Upper lobe of right lung (tissue), 1 donor: ENCODE measurements at places on chromosomes 5 and 9.

DNA sequence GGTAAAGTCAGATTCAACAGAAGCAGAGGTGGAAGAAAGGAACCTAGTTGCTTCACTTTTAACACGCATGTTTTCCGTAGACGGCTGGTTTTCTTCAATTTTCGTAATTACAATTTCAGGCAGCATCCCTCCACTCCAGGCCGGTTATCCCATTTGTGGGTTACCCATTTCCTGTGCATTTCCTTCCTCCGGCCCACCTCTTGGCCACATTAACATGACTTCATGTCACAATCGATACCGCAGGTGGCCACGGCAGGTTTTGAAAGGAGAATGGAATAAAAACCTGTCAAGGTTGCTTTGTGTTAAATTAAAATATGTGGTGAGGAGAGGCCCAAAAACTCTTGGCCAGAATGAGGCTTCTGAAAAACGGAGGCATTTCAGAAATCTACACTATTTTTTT is 130.2 kb downstream of the PCSK5 start:
- DNase-seq = no peak

GRCh38 chr5:126354012-126354857 is 69.0 kb upstream of the GRAMD2B start:
- no peak for DNase-seq

- DNase-seq = no peak
These were observed at the start of gene STPG3 for GRCh38 chr9:137251194-137251461. Gene STPG3, plus strand, starts transcription at chr9:137251286. Its CDS starts 1 bp downstream, at chr9:137251287.

DNA sequence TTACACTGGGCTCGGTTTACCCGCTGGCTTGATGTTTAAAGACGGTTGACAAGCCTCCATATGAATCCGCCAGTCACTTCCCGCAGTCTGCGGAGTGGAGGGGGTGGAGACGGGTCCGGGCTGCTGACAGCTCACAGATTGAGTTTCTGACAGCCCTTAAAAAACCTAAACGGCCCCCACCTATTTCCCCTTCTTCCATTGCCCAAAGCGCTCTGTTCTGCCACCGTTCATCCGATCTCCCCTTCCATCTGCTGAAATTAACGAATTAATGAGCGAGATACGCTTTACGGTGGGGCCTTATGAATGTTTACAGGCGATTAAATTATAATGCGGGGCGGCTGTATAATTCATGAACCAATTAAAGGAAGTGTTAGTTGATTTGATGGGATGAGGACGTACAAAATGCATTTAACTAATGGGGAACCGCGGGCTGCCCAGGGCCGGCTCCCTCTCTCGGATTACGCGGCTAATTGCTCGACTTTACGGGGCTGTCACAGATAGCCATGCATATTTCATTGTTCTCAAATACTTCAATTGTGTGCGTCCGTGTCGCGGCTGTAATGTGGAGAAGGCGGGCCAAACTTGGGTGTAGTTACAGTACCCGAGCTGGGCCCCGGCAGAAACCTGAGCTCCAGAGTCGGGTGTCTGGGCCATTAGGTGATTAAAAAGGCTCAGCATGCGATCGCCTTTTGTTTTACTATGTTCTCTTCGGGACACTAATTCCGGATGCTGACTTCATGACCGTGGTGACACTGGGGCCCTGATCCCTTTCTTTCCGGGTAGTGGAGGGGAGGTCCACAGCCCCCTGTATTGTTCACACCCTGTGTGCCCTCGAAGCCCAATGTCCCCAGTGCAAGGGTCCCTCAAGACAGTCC is 74.9 kb downstream of the GTF3C4 start:
- DNase-seq = peak; percentile 28

DNA sequence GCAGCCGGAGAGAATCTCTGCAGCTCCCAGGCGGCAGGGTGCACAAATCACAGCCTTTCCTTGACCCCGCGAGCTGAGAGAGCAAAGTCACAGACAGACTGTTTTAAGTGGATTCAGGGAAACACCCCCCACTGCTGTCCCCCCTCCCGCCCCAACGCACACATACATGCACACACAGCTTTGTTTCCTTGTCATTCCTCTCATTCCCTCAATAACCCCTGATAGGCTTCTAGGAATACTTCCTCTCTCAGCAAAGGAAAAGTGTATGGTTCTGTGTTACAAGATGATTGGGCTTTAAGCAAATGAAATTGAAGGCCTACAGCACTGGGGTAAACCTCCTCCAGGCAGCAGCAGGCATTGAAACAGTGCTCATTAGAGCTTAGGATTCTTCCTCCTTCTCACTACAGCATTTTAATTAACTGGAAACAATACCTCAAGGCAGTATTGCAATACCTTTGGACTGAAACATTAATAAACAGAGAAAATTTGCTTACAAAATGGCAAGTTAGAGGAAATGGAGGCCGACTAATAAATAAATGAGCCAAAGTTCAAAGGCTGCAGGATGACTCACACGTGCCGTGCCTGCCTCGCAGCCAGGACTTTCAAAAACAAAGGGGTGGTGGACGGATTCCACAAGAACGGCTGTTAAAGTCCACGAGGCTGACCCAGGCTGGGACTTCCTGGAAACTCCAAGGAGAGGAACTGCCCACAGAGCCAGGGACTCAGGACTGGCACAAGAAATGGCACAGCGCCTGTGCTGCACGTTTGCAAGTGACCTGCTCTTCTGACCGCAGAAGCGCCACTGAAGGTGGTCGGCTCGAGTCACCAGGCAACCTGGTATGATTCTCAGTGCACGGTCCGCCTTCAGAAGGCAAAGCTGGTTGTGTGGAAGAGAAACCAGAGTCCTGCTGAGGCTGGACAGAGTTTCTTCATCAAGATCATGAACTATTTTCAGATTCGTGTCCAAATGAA is 236.2 kb downstream of the SYK start:
- no peak for DNase-seq

GRCh38 chr5:41908374-41909079 is 4.4 kb downstream of the RIMOC1 start:
- DNase-seq = no peak

DNA sequence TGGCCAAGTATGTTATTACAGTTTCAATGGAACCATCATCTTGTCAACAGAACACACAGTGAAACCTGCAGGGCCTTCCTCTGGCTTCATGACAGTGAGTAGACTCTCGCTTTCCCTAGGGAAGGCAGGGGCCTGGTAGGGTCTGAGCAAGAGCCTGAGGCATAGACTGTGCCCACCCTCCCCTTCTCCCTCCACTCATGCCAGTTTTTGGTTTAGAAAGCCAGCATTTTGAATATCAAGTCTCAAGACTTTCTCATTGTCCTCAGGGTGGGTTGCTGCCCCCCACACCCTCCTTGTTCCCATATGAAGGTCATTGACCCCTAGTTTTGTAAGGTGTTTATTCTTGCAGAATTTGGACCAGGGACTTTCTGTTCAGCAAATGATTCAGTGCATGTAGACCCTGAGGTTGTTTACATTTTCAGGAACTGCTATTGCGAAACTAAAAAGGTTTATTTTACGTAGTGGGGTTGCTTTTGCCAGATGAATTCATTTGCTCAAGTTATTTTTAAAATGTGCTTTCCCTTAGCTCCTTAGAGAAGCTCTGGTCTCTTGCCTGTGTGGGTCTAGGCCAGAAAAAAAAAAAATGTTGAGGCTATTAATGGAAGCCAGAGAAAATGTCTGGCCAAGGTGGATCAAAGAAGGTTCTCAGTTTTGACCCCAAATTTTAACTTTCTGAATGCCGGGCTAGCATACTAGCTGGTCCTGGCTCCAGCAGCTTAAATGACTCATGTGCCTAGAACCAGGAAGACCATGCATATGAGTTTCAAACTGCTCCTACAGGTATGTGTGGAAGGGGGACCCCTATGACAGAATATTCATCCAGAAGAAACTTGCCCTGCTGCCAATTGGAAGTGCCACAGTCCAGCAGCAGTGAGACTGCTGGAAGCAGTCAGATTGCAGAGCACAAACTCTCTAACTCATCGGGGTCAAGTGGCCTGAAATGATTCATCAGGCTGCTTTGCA is 10.1 kb upstream of the MOB3B start:
- no peak for DNase-seq

DNA sequence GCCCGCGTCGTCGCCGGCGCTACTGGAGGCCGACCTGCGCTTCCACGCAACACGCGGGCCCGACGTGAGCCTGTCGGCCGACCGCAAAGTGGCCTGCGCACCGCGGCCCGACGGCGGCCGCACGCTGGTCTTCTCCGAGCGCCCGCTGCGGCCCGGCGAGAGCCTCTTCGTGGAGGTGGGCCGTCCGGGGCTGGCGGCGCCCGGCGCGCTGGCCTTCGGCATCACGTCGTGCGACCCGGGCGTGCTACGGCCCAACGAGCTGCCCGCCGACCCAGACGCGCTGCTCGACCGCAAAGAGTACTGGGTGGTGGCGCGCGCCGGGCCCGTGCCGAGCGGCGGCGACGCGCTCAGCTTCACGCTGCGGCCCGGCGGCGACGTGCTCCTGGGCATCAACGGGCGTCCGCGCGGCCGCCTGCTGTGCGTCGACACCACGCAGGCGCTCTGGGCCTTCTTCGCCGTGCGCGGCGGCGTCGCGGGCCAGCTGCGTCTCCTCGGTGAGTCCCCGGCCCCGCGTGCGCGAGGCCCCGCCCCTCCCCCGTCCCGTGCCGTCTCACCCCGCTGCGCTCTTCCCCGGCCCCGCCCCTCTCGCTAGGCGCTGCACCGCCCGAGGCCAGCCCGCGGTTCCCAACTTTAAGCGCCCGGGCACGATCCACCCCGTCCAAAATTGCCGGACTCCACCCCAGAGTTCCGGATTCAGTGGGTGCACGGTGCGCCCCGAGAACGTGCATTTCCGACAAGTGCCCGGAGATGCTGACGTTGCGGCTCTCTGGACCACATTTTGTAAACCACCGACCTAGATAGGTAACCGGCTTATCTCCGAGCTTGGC is 42.8 kb downstream of the NEURL1B start:
- DNase-seq = no peak

GRCh38 chr9:36041506-36041905 is 4.8 kb downstream of the RECK start:
- DNase-seq = no peak
